ENCODE measurements at places on chromosomes 13 and 19. TPM values are rescaled to one million over a fixed set of nuclear protein-coding genes. Genes with fewer than 3 reads are reported as not detected.

Gene GSX1
- total RNA-seq = not detected

Gene SHISA7
- not detected for total RNA-seq

Gene C19orf67
- total RNA-seq = not detected

Gene RAB3D
- 37.6 TPM for total RNA-seq

Gene ZNF791
- 14.3 TPM for total RNA-seq

Gene PRSS57
- total RNA-seq = not detected

Gene TMEM255B
- 27.5 TPM for total RNA-seq

Gene ENOX1
- total RNA-seq = under 0.01 TPM

Gene ZNF154
- total RNA-seq = 1.3 TPM

Gene SOHLH2
- total RNA-seq = not detected

Gene CCDC194
- not detected for total RNA-seq

Gene KIR3DL1
- total RNA-seq = not detected

Gene ADAMTS10
- 14.2 TPM for total RNA-seq

Gene LILRB1
- total RNA-seq = not detected

Gene MYADM
- total RNA-seq = 5.0 TPM

Gene PEAK3
- not detected for total RNA-seq

Gene NCR1
- not detected for total RNA-seq

Gene ZNF90
- 1.0 TPM for total RNA-seq

Gene ZNF738
- 5.4 TPM for total RNA-seq

Gene FOSB
- 18.5 TPM for total RNA-seq

Gene ADGRE1
- not detected for total RNA-seq

Gene KLK13
- not detected for total RNA-seq

Gene CERS4
- total RNA-seq = 17.4 TPM

Gene SLITRK1
- not detected for total RNA-seq

Gene CABP5
- total RNA-seq = not detected

Gene CD37
- total RNA-seq = not detected

Gene MYO1F
- 0.13 TPM for total RNA-seq

Gene KCNN4
- total RNA-seq = 0.65 TPM

Gene SULT2B1
- not detected for total RNA-seq

Gene NCCRP1
- not detected for total RNA-seq

Gene KLK3
- total RNA-seq = not detected

Gene ZNF135
- total RNA-seq = 0.97 TPM

Gene DPY19L3
- total RNA-seq = 26.8 TPM

Gene THSD1
- 69.5 TPM for total RNA-seq

Gene TMEM150B
- not detected for total RNA-seq

Gene RRAS
- 22.3 TPM for total RNA-seq

Gene WDR62
- 4.4 TPM for total RNA-seq

Gene ZNF836
- 5.3 TPM for total RNA-seq

Gene RNF113B
- not detected for total RNA-seq

Gene SLC7A1
- total RNA-seq = 53.1 TPM

Gene STK11
- 87.3 TPM for total RNA-seq

Gene RYR1
- total RNA-seq = not detected

Gene ZNF573
- 3.1 TPM for total RNA-seq

Gene TARM1
- total RNA-seq = not detected

Gene ICAM5
- 0.16 TPM for total RNA-seq

Gene IL4I1
- total RNA-seq = 4.0 TPM

Gene LYPD3
- total RNA-seq = under 0.01 TPM

Gene CYP4F11
- not detected for total RNA-seq

Gene POU4F1
- total RNA-seq = under 0.01 TPM

Gene PALM3
- not detected for total RNA-seq

Gene PDX1
- not detected for total RNA-seq

Measured in bladder microvascular endothelial cell (primary cell).